ENCODE measurements at places on chromosomes 2 and 18. TPM values are rescaled to one million over a fixed set of nuclear protein-coding genes. Genes with fewer than 3 reads are reported as not detected.

GRCh38 chr2:48600204-48600813, 17.3 kb upstream of the GTF2A1L start:
- DNase-seq: peak; percentile 17

GRCh38 chr2:55140316-55141219, 90.3 kb upstream of the RTN4 start:
- DNase-seq: no peak

DNA sequence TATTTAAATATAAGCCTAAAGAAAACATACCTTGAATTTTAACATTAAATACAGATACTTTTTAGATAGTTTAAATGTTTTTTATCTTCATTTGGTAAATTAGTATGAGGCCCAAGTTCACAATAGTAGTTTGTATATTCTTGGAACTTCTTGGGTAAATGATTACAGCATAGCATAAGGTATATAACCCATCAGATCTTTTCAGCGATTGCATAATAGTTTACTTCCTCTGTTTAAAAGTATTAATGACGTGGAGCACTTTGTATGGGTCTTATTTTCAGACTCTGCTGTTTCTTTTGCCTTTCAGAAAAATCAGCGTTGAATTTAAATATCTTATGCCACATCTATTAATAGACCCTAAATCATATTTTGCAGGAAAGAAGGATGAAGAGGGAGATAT, 60.2 kb downstream of the CHRNA1 start:
- no peak for DNase-seq

GRCh38 chr18:3451183-3451988, 1.4 kb downstream of the TGIF1 start:
- DNase-seq: peak; percentile 73

DNA sequence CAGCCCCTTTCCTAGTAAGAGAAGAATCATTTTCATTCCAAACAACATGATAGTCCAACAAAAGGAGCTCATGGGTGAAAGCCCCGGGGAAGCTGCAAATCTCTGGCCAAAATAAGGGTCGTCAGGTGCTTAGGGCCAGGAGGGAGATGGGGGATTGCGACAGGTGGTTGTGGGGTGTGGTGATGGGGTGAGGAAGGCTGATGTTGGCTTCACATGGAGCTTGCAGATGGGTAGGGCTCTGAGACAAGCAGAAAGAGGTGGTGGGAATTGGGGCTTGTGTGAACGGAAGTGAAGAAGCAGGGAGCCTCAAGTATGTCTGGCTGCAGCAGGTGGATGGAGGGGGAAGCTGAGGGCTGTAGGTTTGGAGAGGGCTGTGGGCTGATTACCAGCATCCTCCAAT, 126.1 kb downstream of the CLIP4 start:
- DNase-seq: no peak

The RUFY4 gene
- total RNA-seq: 2.1 TPM

The SPDYA gene
- 1.4 TPM for total RNA-seq

The KYNU gene
- total RNA-seq: not detected

Measured in activated CD4-positive, alpha-beta T cell treated with anti-CD3 and anti-CD28 coated beads, Interleukin-2, amount 10 ng/mL, durations not matched to agents 7 days and 5 days (primary cell).